Stimulated activated CD4-positive, alpha-beta T cell treated with anti-CD3 and anti-CD28 coated beads, TNF-alpha, amount 100 ng/mL, for 4 hours (primary cell): ENCODE measurements at places on chromosomes 4 and X.

DNA sequence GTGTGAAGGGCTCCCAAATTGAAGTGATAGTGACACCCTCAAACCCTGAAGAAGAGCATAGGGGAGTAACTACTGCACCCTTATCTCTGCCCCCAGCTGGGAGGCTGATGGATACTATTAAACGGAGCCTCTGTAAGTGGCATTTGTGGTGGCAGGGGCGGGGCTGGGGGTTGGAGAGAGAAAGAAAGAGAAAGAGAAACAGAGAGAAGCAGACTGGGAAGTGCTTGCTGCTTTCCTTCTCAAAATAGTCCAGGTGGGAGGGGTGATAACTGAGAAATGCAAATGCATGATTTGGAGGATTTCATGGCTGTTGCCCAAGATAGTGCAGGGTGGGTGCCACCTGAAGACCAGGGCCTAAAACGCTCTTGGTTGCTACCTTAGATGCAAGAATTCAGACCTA, 253.5 kb upstream of the GATB start:
- DNase-seq, result peak; percentile 18

DNA sequence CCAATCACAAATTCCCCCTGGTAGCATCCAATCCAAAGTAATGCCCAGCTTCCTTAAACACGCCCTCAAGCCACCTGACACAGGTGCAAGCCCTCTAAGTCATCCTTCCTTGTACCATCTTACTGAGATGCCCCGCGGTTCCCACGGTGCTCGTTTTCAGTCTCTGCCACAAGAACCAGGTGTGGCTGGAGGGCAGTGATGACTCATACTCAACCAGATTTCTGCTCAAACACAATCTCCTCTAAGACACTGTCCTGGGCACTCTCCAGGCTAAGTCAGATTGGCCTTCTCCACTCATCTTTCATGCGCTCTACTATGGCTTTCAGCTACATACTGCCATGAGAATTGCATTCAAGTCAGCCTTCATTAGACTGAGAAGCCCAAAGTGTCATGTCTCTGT, 3.5 kb downstream of the SH3KBP1 start:
- no peak for DNase-seq

GRCh38 chrX:92232182-92232581, 453.0 kb downstream of the PCDH11X start:
- no peak for DNase-seq

- DNase-seq, result no peak
Measured at GRCh38 chr4:183353557-183353956, 31.3 kb upstream of the CLDN24 start.

DNA sequence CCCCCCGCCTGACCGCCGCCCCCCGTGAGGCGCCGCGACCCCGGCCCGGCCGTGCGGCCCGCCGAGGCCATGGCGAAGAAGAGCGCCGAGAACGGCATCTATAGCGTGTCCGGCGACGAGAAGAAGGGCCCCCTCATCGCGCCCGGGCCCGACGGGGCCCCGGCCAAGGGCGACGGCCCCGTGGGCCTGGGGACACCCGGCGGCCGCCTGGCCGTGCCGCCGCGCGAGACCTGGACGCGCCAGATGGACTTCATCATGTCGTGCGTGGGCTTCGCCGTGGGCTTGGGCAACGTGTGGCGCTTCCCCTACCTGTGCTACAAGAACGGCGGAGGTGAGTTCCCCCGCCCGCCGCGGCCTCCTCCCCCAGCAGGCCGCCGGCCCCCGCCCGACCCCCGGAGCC, 780 bp downstream of the SLC6A8 start:
- no peak for DNase-seq

- DNase-seq, result no peak
Measured at GRCh38 chr4:165758086-165758485, 115.0 kb upstream of the TLL1 start.

DNA sequence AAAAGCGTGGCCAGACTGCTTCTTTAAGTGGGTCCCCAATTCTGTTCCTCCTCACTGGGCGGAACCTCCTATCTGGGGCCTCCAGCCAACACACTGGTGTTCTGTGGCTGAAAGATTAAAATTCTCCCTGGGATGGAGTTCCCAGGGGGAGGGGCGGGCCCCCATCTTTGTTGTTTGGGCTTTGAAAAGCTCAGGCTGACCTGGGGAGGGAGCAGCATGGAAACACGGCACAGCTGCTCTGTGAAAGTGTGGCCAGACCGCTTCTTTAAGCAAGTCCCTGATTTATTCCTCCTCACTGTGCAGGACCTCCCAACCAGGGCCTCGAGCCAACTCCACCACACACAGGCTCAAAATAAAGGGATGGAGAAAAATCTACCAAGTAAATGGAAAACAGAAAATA, 219.5 kb downstream of the TMEM47 start:
- DNase-seq, result no peak

DNA sequence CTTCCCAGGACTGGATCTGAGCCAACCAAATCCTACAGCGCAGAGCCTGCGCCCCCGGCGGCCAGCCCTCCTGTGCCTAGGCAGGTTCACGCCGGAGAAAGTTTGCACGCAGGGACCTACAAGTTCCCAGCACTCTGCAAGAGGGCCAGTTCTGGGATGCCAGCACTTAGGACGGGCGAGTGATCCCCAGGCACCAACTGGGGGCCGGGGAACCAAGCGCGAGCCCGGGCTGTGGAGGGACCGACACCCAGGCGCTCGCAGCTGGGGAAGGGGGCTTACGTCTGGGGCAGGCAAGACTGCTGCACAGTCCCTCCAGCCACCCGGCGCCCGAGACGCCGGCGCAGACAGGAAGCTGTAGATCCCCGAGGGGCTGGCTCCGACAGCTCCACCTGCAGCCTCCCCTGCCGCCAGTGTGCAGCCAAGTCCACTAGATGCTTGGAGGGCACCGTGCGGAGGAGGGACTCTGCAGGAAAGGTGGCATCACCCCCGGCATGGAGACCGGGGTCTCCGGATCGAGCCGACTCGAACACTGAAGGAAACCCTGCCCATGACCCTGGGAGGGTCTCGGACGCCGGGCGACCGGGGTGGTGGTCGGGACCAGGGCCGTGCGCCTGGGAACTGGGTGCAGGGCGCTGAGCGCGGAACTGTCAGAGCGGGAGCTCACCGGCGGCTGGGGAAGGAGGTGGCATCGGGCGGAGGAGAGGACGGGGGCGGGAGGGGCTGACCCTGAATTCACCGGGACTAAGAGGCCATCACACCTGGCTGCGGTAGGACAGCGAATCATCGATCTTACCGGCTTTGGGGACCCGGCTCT, 566 bp downstream of the CORIN start:
- no peak for DNase-seq

DNA sequence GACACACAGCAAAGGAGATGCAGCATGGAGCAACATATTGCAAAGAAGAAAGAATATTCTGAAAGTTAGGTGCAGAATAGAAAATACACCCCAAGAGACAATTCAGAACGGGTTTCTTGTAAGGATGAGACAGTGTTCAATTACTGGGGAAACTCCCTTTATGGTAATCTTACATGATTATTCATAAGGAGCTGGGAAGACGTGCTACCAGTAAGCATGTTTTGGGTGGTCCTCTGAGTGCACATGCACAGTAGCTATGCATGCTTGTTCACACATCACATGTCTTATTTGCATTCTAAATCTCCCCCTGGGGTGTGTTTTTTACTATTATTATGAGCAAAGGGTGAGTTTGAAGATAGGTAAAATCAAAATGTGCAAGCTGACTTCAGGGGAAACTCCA, 1448.8 kb downstream of the TECRL start:
- no peak for DNase-seq

GRCh38 chr4:100953616-100954015, 393.7 kb downstream of the PPP3CA start:
- DNase-seq, result no peak

GRCh38 chr4:26788341-26788733, 72.3 kb upstream of the STIM2 start:
- no peak for DNase-seq

- no peak for DNase-seq
Measured at GRCh38 chr4:177293208-177294033, 16.3 kb upstream of the NEIL3 start.

- no peak for DNase-seq
Measured at GRCh38 chr4:95701500-95702170, 138.3 kb upstream of the PDHA2 start.

DNA sequence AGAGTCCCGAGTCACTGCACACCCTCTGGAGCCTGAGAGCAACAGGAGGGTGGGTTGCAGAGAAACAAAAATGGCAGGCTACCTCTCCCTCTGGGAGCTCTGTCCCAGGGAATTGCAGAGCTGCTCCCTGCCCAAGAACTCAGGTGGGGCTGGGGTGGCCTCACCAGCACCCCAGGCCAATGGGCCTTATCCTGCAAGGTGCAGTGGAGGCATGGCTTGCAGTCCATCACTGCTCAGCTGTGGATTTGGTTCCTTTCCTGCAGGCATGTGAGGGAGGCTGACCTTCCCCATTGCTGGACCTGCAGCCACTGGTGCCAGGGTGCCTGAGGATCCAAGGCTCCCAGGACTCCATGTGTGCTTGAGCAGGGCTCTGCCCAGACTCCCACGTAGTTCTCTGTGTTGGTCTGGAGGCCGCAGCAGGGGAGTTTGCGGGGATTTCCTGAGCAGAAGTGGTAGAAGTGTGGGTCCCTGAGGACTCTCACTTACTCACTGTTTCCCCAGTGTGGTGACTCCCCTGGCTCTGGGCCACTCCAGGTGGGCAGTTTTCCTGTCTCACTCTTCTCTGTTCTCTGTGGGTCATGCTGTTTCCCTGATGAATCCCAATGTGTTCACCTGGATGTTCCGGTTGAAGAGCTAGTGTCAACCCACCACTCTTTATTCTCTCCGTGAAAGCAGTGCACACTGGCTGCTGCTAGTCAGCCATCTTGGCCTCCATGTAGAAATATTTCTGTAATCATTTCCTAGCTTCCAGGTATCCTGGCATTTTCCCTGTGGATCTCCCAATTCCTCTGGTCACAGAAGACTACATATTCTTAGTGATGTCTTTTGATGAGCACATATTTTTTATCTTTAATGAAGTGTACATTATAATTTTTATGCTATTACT, 82.3 kb downstream of the ARHGAP24 start:
- no peak for DNase-seq

DNA sequence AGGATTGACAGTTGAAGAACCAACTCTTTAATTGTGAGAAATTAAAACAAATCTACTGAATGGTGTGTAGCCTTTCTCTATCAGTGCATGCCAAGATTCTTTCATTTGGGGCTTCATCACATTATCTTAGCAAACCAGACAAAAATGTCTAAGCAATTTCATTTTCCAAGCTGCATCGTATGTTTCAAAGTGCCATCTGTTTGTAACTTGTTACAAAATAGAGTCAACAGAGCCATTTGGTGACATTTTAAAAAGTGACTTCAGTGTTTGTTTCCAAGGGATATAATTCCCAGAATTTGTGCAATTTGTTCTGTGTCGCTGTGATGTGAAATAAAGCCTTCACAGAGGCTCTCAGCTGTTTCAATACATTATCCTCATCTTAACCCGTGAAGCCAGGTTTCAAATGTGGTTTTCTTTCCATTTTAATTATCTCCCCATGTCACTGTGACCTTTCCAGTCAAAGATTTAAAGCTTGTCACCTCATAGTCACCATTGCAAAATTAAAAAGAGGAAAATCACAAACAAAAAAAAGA, 46.0 kb upstream of the C1QTNF7 start:
- no peak for DNase-seq

- no peak for DNase-seq
Measured at GRCh38 chrX:129963729-129964128, 18.7 kb upstream of the BCORL1 start.

DNA sequence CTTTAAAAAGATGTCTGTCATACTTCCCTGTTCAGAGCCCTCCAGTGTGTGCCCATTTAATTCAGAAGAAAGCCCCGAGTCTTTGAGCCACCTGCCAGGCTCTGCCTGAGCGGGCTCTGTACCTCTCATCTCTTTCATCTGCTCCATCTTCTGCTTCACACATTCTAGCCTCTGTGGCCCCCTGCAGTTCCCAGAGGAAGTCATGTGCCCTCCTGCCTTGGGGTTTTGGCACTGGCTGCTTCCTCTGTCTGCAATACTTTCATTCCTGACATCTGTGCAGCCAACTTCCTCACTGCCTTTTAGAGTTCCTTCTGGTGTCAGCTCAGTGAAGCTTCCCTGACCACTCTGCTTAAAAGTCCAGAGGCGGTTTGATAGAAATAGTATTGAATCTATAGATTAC, 6.2 kb upstream of the STK32B start:
- no peak for DNase-seq

- DNase-seq, result no peak
Measured at GRCh38 chr4:7389719-7390118, 45.0 kb downstream of the PSAPL1 start.

- no peak for DNase-seq
Measured at GRCh38 chr4:13994016-13994415, 366.5 kb upstream of the BOD1L1 start.

DNA sequence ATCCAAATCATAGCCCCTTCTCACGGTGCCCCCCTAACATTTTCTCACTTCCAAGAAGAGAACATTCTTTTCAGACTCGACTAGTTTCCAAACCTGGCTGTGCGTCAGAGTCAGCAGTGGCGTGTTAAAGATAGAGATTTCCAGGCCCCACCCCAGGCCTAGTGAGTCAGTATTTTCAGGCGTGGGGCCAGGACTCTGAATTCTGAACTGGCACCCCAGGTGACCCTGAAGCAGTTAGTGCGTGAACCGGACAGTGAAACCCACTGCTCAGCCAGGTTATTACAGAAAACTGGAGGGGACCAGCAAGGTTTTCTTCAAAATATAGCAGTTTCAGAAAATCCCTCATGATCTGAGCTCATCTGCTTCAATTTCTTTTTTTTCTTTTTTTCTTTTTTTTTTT, 35.0 kb upstream of the BCOR start:
- no peak for DNase-seq

DNA sequence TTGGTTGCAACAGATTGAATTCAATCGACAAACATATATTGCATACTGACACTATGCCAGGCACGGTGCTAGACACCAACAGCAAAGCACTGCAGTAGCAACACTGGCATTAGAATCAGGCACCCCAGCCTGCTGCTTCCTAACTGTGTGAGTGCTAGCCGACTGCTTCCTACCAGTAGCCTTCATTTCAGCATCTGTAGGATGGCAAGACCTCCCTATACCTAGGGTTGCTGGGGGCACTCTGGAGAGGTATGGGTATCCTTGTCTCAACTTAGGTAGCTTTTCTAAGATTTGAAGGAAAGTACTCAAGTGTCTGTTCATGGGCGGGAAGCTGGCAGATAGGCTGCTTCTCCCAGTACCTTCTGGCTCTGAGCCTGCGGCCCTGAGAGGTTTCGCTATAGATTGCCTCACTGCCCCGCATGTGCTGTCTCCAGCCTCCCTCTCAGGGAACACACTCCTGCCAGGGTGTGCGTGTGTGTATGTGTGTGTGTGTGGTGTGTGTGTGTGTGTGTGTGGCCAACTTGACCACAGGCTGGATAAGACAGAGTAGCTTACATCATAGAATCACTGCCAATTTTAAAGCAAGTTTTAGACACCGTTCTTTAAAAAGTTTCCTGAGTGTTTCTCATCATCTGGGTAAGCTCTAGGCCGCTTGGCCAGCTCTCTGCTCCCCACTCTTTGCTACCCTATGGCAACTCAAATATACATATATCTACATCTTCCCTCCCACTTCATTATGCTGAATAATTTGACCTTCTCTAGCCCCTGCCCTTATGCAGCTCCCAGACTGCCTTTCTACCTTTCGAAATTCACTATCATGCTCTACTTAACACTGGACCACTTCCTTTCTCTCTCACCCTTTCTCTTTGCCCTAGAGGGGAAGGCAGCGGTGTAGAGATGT, 97.0 kb upstream of the PJA1 start:
- no peak for DNase-seq

- no peak for DNase-seq
Measured at GRCh38 chr4:137955595-137955994, 286.6 kb downstream of the SLC7A11 start.
